Stimulated activated effector memory CD8-positive, alpha-beta T cell treated with anti-CD3 and anti-CD28 coated beads, Interleukin-12 subunit alpha, Interleukin-12 subunit beta, amount 100 ng/mL, for 72 hours (primary cell): ENCODE measurements at places on chromosomes 3 and 15.

- DNase-seq, result no peak
Observed at GRCh38 chr3:111863942-111864694, 5.1 kb downstream of the PHLDB2 start.

DNA sequence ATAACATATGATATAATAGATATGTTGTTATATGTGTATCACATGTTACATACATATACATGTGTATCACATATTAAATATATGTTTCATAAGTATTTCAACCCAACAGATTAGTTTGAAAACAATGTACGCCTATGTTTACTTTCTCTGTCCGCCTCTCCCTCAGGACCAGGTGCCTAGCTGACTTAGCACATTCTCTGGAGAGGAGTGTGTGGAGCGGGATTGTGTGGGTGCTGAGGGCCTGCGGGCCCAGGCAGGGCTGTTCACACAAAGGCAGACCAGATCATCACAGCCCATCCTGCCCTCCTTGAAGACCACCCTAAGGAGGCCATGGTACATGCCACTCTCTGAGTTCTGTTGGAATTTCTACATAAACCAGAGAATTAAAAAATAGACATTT is 81.0 kb downstream of the PLXNA1 start:
- no peak for DNase-seq

GRCh38 chr15:36004891-36005490 is 459.0 kb upstream of the DPH6 start:
- DNase-seq, result no peak

DNA sequence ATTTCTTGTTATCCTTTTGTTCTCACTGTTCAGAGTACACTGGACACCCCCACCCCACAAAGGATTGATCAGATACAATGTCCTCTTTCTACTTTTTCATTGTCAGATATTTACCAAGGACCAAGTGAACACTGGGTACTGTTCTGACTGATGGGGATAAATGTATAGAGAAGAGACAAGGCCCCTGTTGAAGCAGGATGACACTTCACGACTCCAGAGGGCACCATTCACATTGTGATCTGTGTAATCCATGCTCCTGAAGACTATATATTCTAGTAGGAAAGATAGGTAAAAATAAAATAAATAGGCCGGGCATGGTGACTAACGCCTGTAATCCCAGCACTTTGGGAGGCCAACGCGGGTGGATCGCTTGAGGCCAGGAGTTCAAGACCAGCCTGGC is 7.2 kb upstream of the CRYGS start:
- no peak for DNase-seq

DNA sequence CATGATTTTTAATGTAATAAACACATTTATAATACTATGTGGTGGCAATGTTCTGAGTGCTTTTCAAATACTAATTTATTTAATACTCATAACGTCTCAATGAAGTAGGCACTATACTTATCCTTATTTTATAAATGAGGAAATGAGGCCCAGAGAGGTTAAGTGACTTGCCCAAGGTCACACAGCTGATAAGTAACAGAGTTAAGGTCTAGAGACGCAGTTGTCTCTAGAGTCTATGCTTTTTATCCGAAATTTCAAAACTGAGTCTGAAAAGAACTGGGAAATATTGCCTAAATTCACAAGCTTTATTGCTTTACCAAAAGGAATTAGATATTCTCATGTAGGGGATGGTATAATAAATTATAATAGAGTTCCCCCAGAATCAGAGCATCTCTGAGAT is 31.4 kb upstream of the MAGEF1 start:
- no peak for DNase-seq

DNA sequence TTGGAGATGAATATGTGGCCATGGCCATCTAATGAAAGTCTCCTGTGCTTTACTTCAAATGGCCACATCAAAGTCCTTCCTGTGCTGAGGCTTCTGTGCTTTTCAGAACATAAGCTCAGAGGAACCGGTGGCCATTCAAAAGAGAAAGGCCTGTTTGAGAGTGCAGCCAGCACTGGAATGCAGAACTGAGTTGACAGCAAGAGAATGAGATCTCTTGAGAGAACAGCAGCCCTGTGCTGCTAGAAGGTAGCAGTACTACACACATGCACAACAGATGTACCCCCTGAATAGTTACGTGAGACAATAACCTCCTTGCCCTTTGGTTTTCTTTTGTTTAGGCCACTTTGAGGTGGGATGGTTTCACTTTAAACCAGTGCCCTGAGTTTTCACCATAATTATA is 292.5 kb downstream of the PTPRG start:
- DNase-seq, result no peak

DNA sequence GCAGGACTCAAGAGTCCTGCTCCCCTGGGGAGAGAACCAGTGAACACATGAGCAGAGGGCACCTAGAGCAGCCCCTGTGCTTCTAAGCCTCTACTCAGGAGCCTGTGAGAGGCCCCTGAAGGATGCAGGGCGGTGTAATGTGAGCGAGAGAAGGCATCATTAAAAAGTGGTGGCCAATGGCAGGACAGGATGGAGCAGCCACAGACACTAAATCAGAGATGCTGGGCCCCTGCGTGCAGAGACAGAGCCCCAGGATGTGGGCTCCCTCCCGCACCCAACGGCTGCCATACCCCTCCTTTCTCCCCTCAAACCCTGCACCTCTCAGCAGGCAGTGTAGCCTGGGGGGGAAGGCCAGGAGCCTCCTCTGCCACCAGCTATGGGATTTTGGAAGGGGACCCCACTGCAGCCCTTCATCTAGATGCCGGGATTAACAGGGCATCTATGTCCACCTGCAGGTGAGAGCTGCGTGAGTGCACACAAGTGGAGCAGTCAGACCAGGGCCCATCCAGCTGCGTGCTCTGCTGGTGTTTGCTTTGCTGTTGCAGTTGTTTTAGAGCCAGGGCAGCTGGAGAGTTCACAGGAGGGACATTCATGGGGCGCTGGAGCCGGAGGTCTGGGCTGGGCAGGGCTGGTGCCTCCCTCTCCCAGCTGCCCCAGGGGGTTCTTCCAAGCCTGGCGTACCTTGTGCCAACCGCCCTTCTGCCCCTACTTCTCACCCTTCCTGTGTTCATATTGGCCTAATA is 5.1 kb upstream of the IQSEC1 start:
- DNase-seq, result no peak

DNA sequence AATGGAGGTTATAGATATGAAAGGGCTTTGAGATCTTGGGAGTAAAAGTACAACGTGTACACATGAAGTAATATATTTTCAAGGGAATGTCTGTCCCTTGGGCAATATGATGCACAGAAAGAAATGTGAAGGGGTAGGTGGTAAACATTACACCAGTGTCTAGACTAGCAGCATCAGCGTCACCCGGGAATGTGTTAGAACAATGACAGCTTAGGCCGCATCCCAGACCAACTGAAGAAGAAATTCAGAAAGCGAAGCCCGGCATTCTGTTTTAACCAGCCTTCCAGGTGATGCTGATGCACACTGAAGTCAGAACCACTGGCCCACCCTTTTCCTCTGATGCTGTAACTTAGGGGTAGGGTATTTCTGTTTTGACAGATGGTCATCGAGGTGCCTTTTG is 6.3 kb downstream of the INAFM2 start:
- DNase-seq, result no peak

GRCh38 chr3:117887901-117888300 is 1146.7 kb downstream of the IGSF11 start:
- DNase-seq, result no peak

- no peak for DNase-seq
Observed at GRCh38 chr15:67407786-67408185, 113.1 kb upstream of the C15orf61 start.

DNA sequence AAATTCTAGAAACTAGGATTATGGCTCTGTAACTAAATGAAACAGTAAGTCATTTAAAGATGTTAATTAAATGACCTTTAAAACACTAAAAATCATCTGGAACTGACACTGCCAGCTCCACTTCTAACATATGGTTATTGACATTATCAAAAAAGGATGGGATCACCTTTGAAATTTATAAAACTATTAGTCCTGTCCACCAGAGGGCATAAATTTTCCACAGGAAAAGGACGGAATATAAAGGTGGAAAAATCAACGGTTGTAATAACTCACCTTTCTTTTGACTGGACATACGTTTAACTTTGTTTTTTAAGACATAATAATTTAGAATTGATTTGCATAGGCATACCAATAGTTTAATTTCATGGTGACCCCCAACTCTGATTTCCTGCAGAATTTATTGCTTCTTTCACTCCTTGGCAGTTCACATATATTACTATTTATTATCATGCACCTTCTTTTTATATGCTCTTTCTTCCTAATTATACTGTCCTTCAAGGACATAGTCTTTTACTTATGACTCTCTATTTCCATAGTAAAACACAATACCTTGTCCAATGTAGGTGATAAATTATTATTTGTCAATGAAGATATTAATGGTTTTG is 345.7 kb downstream of the CADM2 start:
- DNase-seq, result no peak

DNA sequence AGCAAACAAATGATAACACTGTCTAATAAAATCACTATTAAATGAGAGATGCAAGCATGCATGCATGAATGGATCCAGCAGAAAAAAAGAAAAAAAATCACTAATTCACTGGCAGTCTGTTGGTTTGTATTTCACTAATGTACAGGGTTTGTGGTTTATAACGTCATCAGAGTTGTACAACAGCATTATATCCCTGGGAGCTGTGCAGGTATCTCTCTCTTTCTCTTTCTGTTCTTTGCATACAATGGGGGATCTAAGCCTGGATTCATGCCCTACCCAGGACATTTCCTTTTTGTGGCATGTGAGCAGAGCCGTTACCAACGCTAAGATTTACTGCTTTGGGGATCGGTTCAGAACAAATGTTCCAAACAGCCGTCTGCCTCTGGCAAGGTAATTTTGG is 229.5 kb downstream of the SOX2 start:
- DNase-seq, result no peak

DNA sequence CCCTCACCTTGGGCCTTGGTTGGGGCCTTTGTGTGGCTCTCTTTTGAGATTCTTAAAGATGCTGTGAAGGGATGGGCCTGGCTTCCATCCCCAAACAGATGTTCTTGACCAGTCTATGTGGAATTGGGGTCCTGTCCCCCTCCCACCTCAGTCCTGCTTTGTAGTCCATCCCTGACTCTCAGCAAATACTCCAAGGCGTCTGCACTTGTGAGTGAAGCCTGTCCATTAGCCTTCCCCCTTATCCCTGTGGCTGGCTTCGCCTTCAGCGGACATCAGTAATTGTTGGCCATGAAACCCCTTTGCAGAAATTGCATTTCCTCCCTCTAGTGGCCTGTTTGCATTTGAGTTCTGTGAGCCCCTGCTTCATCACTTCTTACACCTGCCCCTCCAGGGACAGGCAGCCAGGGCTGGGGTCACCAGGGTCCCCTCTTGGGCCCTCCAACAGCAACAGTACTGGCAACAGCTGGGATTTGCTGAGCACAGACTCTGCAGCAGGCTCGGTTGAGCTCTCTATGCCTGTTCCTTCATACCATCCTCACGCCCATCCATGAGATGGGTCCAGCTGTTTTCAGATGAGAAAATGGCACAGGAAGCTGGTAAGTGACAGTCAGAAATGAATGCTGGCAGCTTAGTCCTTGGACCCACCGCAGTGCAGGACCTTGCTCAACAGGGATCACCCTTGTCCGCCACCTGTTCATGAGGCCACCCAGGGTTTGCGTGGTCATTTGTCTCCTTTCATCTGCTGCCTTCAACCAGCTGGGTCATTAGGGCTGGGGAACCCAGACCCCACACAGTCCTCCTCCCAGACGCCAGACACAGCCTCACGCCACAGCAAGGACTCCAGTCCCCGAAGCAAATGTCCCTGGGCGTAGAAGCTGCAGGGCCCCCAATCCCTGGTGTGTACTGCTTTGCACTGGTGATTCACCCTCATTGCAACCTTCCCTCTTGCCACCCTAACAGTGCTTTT is 8.9 kb upstream of the LRRK1 start:
- DNase-seq, result no peak

DNA sequence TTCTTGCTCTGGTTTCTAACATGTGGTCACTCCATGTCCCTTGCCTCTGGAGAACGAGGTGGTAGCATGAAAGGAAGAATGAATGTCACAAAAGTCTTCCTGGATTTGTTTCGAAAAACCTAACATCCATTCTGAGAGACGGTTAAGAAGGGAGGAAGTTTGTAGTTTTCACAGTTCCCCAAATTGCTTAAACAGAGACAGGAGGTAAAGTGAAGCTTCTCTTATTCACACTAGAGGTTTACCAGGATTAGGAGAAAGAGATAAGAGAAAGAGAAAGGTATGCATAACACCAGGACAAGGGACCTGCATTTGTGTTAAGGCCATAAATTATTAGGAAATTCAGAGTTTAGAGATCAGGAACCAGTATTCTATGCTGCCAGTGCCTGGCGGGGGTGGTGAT is 228.1 kb downstream of the CPNE4 start:
- no peak for DNase-seq

DNA sequence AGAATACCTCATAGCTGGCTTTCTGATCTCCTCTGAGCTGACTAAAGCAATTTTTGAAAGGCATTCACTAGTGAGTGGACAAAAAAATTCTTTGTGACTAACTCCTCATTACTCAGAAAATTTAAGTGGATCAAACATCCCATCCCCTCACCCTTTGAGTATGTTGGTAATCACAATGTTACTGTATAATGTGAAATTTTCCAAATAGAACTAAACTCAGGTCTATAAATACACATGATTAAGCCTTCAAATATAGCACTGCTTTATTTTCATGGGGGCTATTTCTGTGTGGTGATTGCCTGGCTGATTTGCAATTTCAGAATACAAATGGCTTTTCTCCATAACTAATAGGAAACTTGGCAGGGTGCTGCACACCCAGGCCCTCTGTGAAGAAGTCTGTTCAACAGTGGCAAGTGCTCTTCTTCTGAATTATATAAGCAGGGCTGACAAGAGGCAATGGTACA is 45.9 kb upstream of the ACTC1 start:
- DNase-seq, result no peak

DNA sequence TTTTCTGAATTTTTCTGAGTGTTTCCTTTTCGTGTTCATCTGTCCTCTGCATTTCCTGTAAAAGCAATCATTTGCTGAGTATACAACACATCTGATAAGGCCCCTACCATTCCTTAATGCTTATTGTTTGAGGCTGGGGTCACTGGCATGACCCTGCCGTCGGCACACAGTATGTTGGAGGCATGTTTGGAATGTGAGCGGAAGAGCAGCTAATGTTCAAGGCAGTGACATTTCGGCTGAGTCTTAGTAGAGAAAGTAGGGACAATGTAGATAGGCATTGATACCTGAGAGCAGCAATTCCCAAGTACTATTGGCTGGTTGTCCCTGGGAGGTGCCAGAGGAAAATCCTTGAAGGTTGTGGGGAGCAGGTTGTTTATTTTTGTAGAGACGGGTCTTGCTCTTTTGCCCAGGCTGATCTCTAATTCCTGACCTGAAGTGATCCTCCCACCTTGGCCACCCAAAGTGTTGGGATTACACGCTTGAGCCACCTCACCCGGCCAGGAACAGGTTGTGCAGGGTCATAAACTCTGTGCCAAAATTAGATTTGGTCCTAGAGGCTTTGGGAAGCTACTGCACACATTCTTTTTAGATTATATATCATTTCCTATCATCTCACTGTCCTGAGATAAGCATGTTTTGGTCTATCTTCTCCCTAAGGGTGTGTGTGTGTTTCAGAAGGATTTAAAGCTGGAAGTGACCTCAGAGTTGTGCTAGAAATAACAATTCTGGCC is 13.5 kb downstream of the PTPN23 start:
- no peak for DNase-seq

GRCh38 chr15:93144463-93145236 is 55.6 kb upstream of the RGMA start:
- no peak for DNase-seq

- DNase-seq, result no peak
Observed at GRCh38 chr15:76337696-76338485, 1.3 kb downstream of the ISL2 start.
